ENCODE measurements at places on chromosomes 11 and 22. TPM values are rescaled to one million over a fixed set of nuclear protein-coding genes. Genes with fewer than 3 reads are reported as not detected.

GRCh38 chr11:35235936-35236666 is 97.1 kb downstream of the CD44 start:
- H3K27ac ChIP-seq: no peak overlapping the region
- H3K4me3 ChIP-seq: no peak overlapping the region
- no peaks in the 10 kb centered on the region for H3K36me3 ChIP-seq

DNA sequence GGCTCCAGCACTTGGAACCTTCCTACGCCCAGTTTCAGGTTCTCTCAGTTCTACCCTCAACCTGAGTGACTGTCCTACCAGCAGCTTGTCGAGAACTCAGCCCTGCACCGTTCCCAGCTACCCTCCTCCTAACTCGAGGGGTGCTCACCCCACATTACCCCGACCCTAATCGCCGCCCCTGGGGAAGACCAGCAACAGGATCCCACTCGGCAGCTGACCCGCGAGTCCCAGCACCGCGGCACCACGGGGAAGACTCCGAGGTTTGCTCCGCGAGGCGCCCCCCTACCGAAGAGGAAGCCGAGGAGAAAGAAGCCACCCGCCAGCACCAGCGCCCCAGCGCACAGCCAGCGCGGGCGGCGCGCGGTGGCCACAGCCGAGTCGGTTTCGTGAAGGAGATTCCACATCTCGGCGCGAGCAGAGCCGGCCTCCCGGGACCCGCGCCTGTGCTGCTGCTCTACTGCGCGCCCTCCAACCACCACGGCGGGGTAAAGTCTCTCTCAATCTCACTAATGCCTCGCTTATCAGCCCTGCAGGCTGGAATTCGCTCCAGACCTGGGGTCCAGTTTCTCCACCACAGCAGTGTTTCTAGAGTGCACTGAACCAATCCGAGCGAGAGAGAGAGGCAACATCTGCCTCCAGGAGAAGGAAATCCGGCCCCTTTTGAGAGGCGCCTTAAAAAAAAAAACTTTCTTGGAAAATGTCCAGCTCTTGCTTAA is at the start of gene FOLH1:
FOLH1 (minus strand) TSS at position 597 of the 716 bp plus-strand sequence; CDS start at position 404, 193 bp downstream.
- H3K27ac ChIP-seq: no peak within 1 kb of the TSS
- no peak within 1 kb of the TSS for H3K4me3 ChIP-seq
- no peak for DNase-seq
- no peaks in the 10 kb centered on the region for H3K36me3 ChIP-seq
- H3K27me3 ChIP-seq: no peaks in the 10 kb centered on the region

DNA sequence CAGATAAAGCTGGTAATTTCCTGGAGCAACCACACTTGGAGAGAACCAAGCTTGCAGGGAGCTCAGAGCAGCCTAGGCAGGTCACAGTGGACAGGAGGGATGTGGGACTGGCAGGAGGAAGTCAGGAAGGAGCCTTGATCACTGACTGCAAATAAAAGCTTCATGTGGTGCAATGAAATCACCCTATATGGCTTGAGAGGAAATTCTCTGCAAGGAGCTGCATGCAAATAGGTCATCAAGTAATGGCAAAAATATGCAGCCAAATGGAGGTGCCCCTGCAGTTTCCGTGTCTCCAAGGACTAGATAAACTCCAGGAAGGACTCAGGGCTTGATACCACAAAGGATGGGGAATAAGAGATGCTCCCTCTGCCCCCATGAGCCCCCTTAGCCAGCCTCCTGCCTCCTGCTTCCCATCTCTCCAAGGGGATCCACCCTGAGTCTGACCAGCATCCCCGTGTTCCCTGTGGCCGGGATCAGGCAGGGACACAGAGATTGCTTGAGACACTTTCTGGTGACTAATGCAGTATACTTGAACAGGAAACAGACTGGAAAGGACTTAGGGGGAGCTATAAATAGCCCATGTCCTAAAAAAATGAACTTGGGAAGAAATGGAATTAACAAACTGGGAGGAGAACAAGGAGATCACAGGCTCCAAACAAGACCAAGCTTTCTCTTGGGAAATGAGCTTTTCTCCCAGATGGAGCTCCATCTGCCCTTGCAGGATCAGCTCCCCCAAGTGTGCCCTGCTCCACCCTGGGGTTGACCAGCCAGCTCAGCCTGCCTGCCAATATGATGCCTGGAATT is 23.9 kb upstream of the MICAL2 start:
- peaks cover 30% of the 10 kb centered on the region for H3K4me1 ChIP-seq
- H3K27ac ChIP-seq: peak overlapping the region; percentile 67
- no peaks in the 10 kb centered on the region for H3K36me3 ChIP-seq
- DNase-seq: peak; percentile 51

GRCh38 chr11:78149646-78150045 is 10.2 kb upstream of the ALG8 start:
- H3K27me3 ChIP-seq: no peaks in the 10 kb centered on the region
- H3K36me3 ChIP-seq: no peaks in the 10 kb centered on the region
- no peaks in the 10 kb centered on the region for H3K4me1 ChIP-seq

- DNase-seq: no peak
- no peaks in the 10 kb centered on the region for H3K27me3 ChIP-seq
- no peak overlapping the region for H3K4me3 ChIP-seq
- H3K4me1 ChIP-seq: no peaks in the 10 kb centered on the region
These were observed 25.2 kb downstream of the FAM76B start for GRCh38 chr11:95764267-95764898.

GRCh38 chr11:88175569-88176075 is 379 bp upstream of the RAB38 start:
- DNase-seq: no peak
- no peaks in the 10 kb centered on the region for H3K4me1 ChIP-seq
- no peaks in the 10 kb centered on the region for H3K27me3 ChIP-seq
- no peaks in the 10 kb centered on the region for H3K36me3 ChIP-seq

GRCh38 chr22:37182101-37182948 is 5.7 kb downstream of the C1QTNF6 start:
- H3K27ac ChIP-seq: no peak overlapping the region
- H3K4me3 ChIP-seq: no peak overlapping the region
- H3K4me1 ChIP-seq: no peaks in the 10 kb centered on the region
- no peaks in the 10 kb centered on the region for H3K27me3 ChIP-seq
- H3K36me3 ChIP-seq: no peaks in the 10 kb centered on the region

DNA sequence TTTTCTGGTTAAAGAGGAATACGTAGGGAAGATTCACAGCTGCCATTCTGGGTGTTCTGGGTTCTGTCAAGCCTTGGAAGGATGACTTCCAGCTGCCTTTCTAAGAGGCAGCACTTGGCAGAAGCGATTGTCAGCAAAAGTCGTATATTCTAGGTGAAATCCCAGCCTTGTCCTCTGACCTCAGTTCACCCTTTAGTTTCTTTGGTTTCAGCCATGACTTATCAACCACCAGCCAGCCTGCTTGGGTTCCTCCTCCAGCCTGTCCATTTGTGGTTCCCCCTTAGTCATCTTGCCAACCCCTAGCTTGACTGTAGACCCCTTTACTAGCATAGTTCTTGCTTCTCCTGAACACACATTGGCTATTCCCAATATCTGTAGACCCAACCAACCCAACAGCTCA is 102.3 kb upstream of the CD44 start:
- H3K4me1 ChIP-seq: peaks cover 19% of the 10 kb centered on the region
- no peaks in the 10 kb centered on the region for H3K27me3 ChIP-seq
- H3K4me3 ChIP-seq: no peak overlapping the region
- peak overlapping the region; percentile 11 for H3K27ac ChIP-seq
- H3K36me3 ChIP-seq: no peaks in the 10 kb centered on the region
- peak; percentile 5 for DNase-seq

DNA sequence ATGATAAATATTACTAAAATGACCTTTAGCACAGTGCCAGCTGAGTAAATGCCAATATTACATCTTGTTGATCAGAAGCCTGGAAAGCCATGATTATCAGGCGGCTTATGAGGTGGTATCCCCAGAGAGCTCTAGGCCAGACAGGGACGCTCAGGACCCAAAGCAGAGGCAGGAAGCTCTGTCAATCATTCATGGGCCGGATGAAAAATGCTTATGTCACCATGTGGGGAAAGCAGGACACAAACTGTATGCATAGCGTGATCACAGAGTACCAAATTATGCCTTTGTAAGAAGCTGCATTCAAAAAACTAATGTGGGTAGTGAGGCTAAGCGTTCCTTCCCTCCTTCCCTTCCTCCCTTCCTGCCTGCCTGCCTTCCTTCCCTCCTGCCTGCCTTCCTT is 82.6 kb downstream of the TENM4 start:
- H3K4me3 ChIP-seq: no peak overlapping the region
- DNase-seq: no peak
- H3K36me3 ChIP-seq: no peaks in the 10 kb centered on the region
- no peaks in the 10 kb centered on the region for H3K4me1 ChIP-seq

- H3K4me1 ChIP-seq: peaks cover 2% of the 10 kb centered on the region
- no peak for DNase-seq
- no peaks in the 10 kb centered on the region for H3K27me3 ChIP-seq
- no peaks in the 10 kb centered on the region for H3K36me3 ChIP-seq
- H3K27ac ChIP-seq: no peak overlapping the region
These were observed 98.5 kb upstream of the CSNK2A3 start for GRCh38 chr11:11451501-11452005.

- no peaks in the 10 kb centered on the region for H3K36me3 ChIP-seq
- no peak for DNase-seq
- no peak overlapping the region for H3K27ac ChIP-seq
- no peaks in the 10 kb centered on the region for H3K4me1 ChIP-seq
- no peak overlapping the region for H3K4me3 ChIP-seq
These were observed 12.3 kb downstream of the MS4A6E start for GRCh38 chr11:60339356-60339755.

DNA sequence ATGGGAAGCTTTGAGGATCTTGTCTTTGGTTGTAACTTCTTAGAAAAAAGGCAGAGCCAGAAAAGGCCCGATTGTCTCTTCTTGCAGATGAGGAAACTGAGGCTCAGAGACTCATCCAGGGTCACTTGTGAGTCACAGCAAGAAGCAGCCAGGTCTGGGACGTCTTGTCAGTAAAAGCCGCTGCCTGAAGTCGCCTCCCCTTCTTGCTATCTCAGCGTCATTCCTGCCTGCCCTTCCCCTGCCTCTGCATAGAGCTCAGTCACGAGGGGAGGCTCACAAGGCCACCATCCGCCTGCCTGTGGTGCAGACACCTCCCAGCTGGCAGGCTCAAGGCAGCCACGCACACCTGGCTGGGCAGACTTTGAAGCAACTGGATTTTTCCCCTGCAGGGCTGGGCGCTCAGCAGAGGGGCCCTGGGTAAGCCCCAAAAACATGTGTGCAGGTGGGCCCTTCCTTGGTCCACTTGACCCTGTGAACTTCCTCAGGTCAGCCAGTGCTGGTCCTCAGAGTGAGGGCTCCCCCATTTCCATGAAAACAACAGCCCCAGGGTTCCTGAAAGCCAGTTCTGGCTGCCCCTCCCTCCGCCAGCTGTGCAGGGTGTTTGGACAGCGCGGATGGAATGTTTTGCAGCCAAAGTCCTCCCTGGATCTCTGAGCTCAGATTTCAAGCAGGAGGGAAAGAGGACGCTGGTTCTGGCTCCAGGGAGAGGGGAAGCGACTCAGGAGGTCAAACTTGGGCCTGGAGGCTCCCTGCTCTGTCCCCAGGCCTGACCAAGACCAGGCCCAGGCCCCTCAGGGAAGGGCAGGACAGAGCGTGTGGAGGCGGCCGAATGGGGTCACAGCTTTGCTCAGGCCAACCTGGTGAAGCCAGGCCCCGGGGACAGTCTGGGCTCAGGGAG is 6.0 kb upstream of the RAB3IL1 start:
- peak; percentile 72 for DNase-seq
- H3K4me3 ChIP-seq: no peak overlapping the region
- no peaks in the 10 kb centered on the region for H3K36me3 ChIP-seq
- peaks cover 12% of the 10 kb centered on the region for H3K27me3 ChIP-seq

DNA sequence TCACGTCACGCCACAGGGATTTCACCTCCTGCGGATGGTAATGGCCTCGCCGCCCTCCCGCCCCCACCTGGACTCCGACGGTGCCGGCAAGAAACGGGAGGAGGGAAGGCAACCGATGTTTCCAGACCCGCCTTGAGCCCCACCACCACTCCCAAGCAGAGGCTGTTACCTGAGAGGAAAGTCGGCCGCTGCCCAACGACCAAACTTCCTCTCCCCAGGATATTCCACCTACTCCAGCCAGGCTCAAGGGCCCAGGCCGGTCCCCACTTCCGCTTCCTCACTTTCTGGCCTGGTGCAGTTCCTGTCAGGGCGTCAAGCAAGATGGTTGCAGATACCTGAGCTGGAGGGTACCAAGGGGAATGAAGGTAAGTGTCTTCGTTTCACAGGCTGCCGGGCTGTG is at the start of gene ENTHD1:
ENTHD1 (minus strand) TSS at position 235 of the 400 bp plus-strand sequence. CDS start 6,012 bp downstream, outside the sequence.
- no peak within 1 kb of the TSS for H3K27ac ChIP-seq
- H3K4me3 ChIP-seq: no peak within 1 kb of the TSS
- H3K27me3 ChIP-seq: no peaks in the 10 kb centered on the region
- no peak for DNase-seq
- H3K36me3 ChIP-seq: no peaks in the 10 kb centered on the region
- H3K4me1 ChIP-seq: no peaks in the 10 kb centered on the region

- DNase-seq: peak; percentile 3
- no peaks in the 10 kb centered on the region for H3K36me3 ChIP-seq
- H3K4me3 ChIP-seq: no peak overlapping the region
- no peaks in the 10 kb centered on the region for H3K27me3 ChIP-seq
These were observed 4.3 kb upstream of the OR51V1 start for GRCh38 chr11:5204787-5205186.

- no peak for DNase-seq
- no peaks in the 10 kb centered on the region for H3K4me1 ChIP-seq
These were observed 4.7 kb downstream of the ACY3 start for GRCh38 chr11:67645521-67646461.

- no peaks in the 10 kb centered on the region for H3K36me3 ChIP-seq
- H3K4me3 ChIP-seq: no peak overlapping the region
- no peaks in the 10 kb centered on the region for H3K27me3 ChIP-seq
These were observed 10.8 kb upstream of the SLN start for GRCh38 chr11:107722662-107723061.

GRCh38 chr11:3623121-3623520 is 18.7 kb downstream of the ART5 start:
- H3K36me3 ChIP-seq: no peaks in the 10 kb centered on the region
- H3K4me1 ChIP-seq: no peaks in the 10 kb centered on the region
- DNase-seq: no peak
- 0 out of 2 replicates have a peak, but pooled peaks cover 6% of the 10 kb centered on the region for H3K27me3 ChIP-seq

The PYGM gene
- 8.0 TPM for total RNA-seq

The CHST1 gene
- not detected for total RNA-seq

The HBG2 gene
- not detected for total RNA-seq

The PGA5 gene
- not detected for total RNA-seq

The CSRP3 gene
- 4.5 TPM for total RNA-seq

The OR5T1 gene
- total RNA-seq: not detected

The HORMAD2 gene
- not detected for total RNA-seq

The FAM111A gene
- 19.8 TPM for total RNA-seq

The KCNJ4 gene
- total RNA-seq: 0.04 TPM

Data from SJCRH30 (cell line).